ENCODE measurements at places on chromosomes 2 and 18.

DNA sequence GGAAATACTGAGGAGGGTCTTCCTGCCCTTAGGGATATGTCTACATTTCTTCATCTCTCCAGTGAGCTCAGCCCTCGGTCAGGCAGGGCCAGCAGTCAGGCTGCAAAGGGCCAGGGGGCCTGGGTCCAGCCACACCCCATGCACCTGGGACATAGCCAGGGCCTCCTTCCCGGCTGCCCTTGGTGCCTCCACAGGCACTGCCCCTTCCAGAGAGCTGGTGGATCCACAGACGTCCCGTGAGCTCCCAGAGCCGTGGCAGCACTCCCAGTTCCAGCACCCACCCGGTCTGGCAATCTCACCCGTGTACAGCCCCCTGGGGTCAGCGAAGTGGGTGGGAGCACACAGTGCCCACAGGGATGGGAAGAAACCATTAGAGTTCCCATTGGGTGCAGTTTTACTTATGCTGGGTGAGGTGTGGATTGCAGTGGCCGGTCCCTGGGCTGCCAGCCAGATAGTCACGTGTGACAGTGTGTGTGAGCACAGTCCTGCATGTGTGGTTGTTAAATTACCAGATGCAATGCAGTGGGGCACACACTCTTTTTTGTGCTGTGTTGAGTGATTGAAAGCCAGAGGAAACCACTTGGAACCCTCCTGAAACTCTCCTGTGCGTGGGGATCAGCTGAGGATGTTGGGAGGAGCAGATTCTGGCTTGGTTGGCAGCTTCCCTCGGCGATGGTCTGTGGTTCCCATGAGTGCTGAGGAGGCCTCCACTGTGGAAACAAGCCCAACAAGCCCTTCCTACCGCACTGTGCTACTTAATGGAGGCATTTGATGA is 131.0 kb downstream of the SNTG2 start:
- no peak for DNase-seq

DNA sequence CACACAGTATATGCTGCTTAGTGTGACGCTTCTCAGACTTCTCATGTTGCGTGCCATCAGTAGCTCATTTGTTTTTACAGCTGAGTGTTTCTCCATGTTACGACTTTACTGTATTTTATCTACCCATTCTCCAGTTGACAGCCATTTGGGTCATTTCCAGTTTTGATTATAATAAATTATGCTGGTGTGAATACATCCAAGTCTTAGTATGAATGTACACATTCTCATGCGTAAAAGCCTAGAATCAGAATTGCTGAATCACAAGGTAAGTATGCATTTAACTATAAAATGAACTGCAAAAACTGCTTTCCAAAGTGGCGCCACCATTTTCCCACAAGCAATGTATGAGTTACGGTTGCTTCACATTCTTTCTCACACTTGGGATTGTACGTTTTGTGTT is 184.2 kb upstream of the SLC35G4 start:
- DNase-seq = peak; percentile 33

DNA sequence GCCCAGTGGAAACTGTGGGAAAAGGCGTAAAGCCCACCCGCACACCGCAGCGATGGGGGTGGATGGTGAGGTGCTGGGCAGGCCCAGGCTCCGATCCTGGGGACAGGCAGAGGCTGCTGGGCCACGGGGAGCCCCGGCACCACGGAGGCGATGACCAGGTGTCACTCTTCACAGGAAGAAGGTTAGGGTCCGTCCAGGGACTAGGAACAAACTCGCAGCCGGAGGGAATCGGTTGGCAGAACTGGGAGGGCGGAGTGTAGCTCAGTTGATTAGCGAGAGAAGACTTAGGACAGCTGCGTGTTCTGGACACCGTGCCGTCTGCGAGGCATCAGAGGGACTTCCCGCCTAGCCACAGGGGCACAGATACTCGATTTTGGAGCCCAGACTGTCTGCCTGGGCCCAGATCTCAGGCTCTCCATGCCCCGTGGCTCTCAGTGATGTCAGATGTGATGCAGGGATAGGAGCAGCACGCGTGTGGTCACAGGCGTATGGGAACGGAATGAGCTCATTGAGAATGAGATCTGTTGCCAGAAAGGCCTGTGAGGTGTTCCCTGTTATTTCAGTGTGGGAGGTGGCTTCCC is 16.1 kb upstream of the ALLC start:
- no peak for DNase-seq

DNA sequence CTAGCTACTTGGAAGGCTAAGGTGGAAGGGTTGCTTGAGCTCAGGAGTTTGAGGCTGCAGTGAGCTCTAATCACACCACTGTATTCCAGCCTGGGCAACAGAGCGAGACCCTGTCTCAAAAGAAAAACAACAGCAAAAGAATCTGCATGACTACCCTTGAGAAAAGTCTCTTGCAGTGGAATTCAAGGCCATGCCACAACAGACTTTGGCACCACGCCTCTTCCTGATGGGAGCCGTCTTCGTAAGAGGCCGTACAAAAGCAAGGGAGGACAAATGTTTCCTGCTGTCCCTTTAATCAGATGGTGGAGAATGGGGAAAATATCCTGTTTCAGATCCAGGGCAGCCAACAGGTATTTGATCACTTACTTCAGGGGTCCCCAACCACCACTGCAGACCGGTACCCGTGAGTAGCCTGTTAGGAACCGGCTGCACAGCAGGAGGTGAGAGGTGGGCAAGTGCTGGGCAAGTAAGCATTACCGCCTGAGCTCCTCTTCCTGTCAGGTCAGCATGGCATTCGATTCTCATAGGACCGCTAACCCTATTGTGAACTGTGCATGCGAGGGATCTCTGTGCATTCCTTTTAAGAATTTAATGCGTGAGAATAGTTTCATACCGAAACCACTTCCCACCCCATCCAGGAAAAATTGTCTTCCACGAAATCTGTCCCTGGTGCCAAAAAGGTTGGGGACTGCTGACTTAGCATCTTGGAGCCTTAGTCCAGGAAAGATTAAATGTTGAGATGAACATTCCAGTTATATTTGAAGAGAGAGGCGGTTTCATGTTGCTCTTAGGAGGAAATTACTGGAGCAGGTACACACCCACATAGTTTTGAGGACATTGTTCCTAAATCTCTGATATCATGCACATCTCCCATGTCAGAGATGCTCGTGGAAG is 94.4 kb upstream of the XPO1 start:
- DNase-seq = no peak

DNA sequence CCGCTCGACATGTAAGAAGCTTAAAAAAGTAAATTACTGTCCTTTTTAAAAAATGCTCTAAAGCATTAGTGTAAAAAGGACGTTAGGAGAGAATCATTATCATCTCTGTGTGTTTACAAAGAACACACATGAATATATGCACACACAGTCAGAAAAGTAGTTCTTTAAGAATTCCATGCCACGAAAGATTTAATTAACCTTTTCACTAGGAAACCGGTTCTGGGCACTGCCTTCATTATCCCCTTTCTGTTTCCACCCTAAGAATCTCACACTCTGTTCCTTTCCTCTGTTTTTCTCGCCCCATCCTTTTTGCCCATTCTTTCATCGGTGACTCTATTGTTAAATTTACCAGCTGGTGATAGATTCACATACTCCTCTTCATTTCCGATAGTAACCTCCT is 338.6 kb downstream of the DCC start:
- no peak for DNase-seq

GRCh38 chr2:22894761-22895160 is 490.2 kb upstream of the KLHL29 start:
- no peak for DNase-seq

DNA sequence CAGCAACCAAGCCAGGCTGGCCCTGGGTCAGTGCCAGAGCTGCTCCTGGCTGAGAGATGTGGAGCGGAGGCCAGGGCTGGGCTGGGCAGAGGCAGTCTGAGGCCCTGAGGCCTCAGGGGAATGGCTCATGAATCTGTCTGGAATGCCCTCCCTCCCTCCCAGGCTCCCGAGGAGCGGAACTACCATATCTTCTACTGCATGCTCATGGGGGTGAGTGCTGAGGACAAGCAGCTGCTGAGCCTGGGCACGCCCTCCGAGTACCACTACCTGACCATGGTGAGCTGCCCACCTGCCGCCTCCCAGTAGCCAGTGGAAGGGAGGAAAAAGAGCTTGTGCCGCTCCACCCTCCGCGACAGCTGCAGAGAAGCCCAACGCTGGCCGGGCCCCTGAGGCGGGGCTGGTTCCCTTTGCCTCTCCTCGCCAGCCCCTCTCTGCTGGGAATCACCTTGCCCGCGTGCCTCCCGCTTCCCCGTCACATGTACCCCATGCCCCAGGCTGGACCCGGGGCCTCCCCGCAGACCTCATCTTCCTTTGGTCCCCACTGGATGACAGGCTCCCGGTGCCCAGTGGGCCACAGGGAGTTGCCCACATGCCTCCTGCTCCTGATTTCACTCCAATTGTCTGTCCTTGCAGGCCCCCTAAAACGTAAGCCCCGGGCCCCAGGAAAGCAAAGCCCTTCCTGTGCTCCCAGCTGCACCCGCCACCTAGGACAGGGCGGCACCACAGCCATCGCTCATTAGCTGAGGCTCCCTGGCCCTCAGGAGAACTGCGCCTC is 41.1 kb downstream of the MYO7B start:
- peak; percentile 26 for DNase-seq
